ENCODE measurements at places on chromosomes 5 and 9. TPM values are rescaled to one million over a fixed set of nuclear protein-coding genes. Genes with fewer than 3 reads are reported as not detected.

TAF1L gene
- not detected for total RNA-seq

GRCh38 chr5:37696190-37697021 lies 143.4 kb downstream of the GDNF start:
- H3K36me3 ChIP-seq, result peaks cover 4% of the 10 kb centered on the region
- H3K27me3 ChIP-seq, result no peaks in the 10 kb centered on the region
- no peak overlapping the region for H3K4me3 ChIP-seq
- peak overlapping the region; percentile 37 for H3K27ac ChIP-seq

DNA sequence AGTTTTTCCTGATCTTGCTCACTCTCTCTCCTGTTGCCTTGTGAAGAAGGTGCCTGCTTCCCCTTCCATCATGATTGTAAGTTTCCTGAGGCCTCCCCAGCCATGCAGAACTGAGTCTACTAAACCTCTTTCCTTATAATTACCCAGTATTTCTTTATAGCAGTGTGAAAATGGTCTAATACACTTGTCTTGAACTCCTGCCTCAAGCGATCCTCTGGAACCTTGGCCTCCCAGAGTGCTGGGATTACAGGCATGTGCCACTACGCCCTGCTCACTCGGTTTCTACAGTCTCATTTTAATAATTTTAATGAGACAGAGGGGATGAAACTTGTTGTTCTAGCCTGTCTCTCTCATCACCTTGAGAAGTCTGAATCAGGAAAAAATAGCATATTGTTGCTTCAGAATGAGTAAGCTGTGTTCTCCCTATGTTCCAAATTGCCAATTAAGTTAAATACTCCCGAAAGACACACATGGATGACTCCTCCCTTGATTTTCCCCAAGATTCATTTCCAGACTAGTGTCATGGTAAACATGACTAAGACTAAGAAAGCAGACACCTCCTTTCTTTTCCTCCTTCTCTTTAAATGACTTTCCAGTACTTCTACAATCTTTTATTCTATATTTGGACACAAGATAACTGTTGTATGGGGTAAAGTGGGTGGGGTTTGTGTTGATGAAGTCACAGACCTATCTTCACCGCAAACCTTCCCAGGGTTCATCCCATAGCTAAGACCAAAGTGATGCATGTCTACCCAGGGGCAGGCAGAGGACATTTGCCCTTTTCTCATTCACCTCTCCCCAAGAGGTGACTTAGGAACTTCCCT lies 7.8 kb upstream of the DNAJC18 start:
- DNase-seq, result no peak
- peaks cover 41% of the 10 kb centered on the region for H3K4me1 ChIP-seq
- no peak overlapping the region for H3K4me3 ChIP-seq
- H3K27ac ChIP-seq, result peak overlapping the region; percentile 85
- H3K36me3 ChIP-seq, result no peaks in the 10 kb centered on the region

CBY3 gene
- not detected for total RNA-seq

ZNF366 gene
- not detected for total RNA-seq

REEP2 gene
- 30.2 TPM for total RNA-seq

DNA sequence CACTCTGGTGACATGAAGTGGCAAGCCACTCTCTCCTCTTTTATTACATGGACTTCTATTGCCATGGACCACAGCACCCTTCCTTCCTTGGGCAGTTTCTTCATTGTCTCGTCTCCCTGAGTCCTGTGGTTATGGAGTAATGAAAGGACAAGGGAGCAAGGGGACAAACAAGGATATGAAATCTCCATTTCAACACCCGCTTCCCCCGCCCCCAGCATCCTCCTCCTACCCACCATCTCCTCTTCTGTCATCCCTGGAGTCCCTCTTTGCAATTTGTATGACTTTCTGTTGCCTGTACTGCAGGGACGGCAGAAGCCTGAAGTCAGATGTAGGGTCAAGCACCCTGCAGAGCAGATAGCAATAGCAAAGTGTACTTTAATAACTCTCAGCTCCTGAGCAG lies 300.7 kb upstream of the CLINT1 start:
- no peak overlapping the region for H3K4me3 ChIP-seq
- H3K27ac ChIP-seq, result no peak overlapping the region
- peaks cover 10% of the 10 kb centered on the region for H3K4me1 ChIP-seq
- peaks cover 2% of the 10 kb centered on the region for H3K27me3 ChIP-seq

AK3 gene
- 39.7 TPM for total RNA-seq

- H3K36me3 ChIP-seq, result peaks cover 2% of the 10 kb centered on the region
- H3K4me3 ChIP-seq, result no peak overlapping the region
- DNase-seq, result no peak
- peaks cover 38% of the 10 kb centered on the region for H3K4me1 ChIP-seq
- no peaks in the 10 kb centered on the region for H3K27me3 ChIP-seq
Measured at GRCh38 chr5:170573114-170573513, 69.3 kb downstream of the KCNIP1 start.

SOX30 gene
- total RNA-seq, result not detected

- DNase-seq, result no peak
- no peak overlapping the region for H3K4me3 ChIP-seq
- no peak overlapping the region for H3K27ac ChIP-seq
- peaks cover 31% of the 10 kb centered on the region for H3K4me1 ChIP-seq
- H3K27me3 ChIP-seq, result no peaks in the 10 kb centered on the region
- no peaks in the 10 kb centered on the region for H3K36me3 ChIP-seq
Measured at GRCh38 chr5:143495110-143495509, 91.6 kb upstream of the NR3C1 start.

PDGFRB gene
- 499 TPM for total RNA-seq

CDC26 gene
- total RNA-seq, result 18.8 TPM

DNA sequence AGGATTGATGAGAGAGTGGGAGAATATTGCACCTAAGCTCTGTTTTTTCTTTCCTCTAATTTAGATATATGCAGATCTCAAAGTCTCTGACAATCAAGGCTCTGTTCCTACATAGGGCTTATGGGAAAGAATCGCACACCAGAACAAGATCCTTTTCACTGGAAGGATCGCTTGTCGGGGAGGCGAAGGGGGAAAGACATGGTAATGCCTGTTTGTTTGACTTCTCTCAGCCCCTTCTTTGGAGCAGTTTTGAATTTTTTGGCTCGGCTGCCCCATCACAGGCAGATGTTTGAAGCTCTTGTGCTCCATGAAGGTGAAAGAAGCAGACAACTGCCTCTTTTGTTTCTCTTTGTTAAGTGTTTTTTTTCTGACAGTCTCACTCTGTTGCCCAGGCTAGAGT lies 599.9 kb upstream of the ZNF608 start:
- no peaks in the 10 kb centered on the region for H3K27me3 ChIP-seq
- no peaks in the 10 kb centered on the region for H3K36me3 ChIP-seq
- H3K27ac ChIP-seq, result no peak overlapping the region
- no peak overlapping the region for H3K4me3 ChIP-seq

TEX10 gene
- total RNA-seq, result 14.6 TPM

DNA sequence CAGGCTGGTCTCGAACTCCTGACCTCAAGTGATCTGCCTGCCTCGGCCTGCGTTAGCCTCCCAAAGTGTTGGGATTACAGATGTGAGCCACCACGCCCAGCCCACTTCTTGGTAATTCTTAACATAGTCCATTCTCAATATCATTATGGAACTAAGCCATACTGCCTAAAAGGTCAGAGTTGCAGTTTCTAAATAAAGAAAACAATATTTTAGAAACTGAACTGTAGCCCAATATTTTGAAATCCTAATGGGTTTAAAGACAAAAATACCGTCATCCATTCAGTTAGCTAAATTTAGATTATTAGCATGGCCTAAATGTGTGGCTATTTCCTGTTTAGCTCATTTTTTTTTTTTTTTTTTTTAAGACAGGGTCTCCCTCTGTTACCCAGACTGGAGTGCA lies 99.5 kb downstream of the USP20 start:
- DNase-seq, result no peak
- no peak overlapping the region for H3K4me3 ChIP-seq
- H3K36me3 ChIP-seq, result peaks cover under 1% of the 10 kb centered on the region
- peaks cover 58% of the 10 kb centered on the region for H3K4me1 ChIP-seq
- H3K27me3 ChIP-seq, result no peaks in the 10 kb centered on the region

COL15A1 gene
- 7.1 TPM for total RNA-seq

DNA sequence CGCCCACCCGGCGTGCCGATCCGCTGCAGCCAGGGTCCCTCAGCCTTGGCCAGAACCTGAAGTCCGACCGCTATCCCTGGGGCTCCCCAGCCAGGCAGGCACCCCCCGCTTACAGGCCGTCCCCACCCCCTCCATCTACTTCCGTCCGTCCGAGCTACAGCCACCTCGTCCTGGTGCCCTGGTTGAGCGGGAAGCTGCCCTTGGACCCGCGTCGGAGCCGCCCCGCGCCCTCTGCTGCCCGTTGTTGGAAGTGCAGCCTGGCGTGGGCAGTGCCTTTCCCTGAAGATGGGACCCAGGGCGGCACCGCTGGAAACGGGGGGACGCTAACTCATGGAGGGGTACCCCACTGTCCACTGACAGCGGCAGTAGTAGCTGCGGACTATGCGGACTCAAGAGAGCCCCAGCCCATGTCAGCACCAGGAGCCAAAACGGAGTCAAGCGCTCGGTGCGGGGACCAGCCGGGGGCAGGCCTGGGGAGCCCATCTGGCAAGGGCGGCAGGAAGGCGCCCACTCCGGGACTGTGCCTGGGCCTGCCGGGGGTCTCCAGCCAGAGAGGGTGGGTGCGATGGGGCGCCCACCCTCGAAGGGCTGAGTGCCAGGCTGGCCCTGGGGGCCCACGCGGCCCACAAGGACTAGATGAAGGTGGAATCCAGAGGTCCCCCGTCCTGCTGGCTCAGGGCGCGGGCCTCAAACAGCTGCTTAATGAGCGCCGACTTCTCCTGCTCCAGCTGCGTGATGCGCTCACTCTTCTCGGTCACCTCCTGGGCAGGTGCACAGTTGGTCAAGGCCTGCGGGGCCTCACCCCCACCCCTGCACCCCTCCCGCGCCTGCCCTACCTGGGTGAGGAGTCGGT lies 6.1 kb downstream of the SAPCD2 start:
- H3K4me1 ChIP-seq, result peaks cover 6% of the 10 kb centered on the region
- H3K4me3 ChIP-seq, result no peak overlapping the region
- H3K27me3 ChIP-seq, result no peaks in the 10 kb centered on the region
- DNase-seq, result no peak

TMEM232 gene
- 3.8 TPM for total RNA-seq

DNA sequence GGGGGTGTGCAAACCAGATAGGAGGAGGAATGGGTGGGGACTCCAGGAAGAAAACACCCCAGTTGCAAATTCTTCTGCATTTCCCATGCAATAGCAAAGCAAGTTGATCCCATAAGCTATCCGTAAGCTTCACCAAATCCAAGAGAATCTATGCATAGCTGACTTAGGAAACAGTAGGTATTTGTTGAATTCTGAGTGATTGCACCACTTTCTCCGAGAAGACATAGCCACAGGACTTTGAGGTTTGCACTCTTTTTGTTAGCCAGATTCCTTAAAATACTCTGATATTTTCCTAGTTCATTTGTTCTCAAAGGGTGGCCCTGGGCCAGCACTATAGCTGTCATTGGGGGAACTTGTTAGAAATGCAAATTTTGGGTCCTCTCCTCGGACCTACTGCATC lies 271.9 kb downstream of the SLIT3 start:
- H3K27ac ChIP-seq, result peak overlapping the region; percentile 87
- no peak for DNase-seq
- no peak overlapping the region for H3K4me3 ChIP-seq

- no peak overlapping the region for H3K4me3 ChIP-seq
- no peak overlapping the region for H3K27ac ChIP-seq
Measured at GRCh38 chr5:80106916-80107315, 71.8 kb downstream of the THBS4 start.

DNA sequence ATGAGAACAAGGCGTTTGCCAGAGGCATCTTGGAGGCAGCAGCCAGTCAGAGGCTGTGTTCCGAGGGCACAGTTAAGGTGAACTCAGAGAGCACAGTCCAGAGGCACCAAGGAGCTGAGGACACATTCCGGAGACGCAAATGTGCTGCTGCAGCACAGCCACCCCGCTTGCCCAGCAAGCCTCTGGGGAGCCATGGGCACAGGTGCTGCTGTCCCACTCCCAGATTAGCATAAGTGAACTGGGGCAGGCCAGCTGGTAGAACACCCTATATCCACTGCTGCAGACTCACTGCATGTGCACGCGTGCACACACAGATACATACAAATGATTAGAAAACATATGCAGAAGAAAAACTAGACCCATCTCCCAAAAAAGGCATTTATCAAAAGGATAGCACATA lies 164.5 kb downstream of the EBF1 start:
- peaks cover 22% of the 10 kb centered on the region for H3K4me1 ChIP-seq
- no peak for DNase-seq
- no peaks in the 10 kb centered on the region for H3K27me3 ChIP-seq
- H3K27ac ChIP-seq, result no peak overlapping the region
- H3K4me3 ChIP-seq, result no peak overlapping the region

GRCh38 chr5:72985719-72986118 lies 29.9 kb downstream of the FCHO2 start:
- no peak for DNase-seq
- H3K4me3 ChIP-seq, result no peak overlapping the region
- H3K36me3 ChIP-seq, result peaks cover 8% of the 10 kb centered on the region
- H3K27me3 ChIP-seq, result no peaks in the 10 kb centered on the region
- H3K4me1 ChIP-seq, result peaks cover 3% of the 10 kb centered on the region

CDKN2AIPNL gene
- total RNA-seq, result 15.2 TPM

Measured in chondrocyte (in vitro differentiated cells).